ENCODE measurements at places on chromosomes 3 and 15. TPM values are rescaled to one million over a fixed set of nuclear protein-coding genes. Genes with fewer than 3 reads are reported as not detected.

DNA sequence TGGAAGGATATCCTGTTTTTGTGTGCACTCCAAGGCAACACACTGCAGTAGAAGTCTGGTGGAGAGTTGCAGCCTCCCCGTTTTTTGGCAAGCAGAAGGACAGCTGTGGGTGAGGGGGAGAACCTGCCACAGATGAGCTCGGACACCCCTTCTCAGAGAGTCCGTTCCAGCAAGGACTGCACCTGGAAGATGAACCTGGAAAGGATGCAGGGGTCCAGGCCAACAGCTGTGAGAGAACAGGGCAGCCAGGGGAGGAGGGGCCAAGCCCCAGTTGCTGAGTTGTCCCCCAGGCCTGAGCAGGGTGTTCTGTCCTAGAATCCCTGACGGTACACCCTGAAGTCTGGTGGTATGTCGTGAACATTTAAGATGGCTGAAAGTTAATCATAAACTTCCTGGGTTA, 30.2 kb downstream of the ZXDC start:
- H3K36me3 ChIP-seq, result no peaks in the 10 kb centered on the region
- no peak overlapping the region for H3K4me3 ChIP-seq
- no peaks in the 10 kb centered on the region for H3K27me3 ChIP-seq

GRCh38 chr3:127780536-127781400, 41.5 kb downstream of the MGLL start:
- H3K36me3 ChIP-seq, result no peaks in the 10 kb centered on the region
- no peak for DNase-seq
- H3K27me3 ChIP-seq, result peaks cover 4% of the 10 kb centered on the region
- no peak overlapping the region for H3K4me3 ChIP-seq
- H3K27ac ChIP-seq, result no peak overlapping the region

DNA sequence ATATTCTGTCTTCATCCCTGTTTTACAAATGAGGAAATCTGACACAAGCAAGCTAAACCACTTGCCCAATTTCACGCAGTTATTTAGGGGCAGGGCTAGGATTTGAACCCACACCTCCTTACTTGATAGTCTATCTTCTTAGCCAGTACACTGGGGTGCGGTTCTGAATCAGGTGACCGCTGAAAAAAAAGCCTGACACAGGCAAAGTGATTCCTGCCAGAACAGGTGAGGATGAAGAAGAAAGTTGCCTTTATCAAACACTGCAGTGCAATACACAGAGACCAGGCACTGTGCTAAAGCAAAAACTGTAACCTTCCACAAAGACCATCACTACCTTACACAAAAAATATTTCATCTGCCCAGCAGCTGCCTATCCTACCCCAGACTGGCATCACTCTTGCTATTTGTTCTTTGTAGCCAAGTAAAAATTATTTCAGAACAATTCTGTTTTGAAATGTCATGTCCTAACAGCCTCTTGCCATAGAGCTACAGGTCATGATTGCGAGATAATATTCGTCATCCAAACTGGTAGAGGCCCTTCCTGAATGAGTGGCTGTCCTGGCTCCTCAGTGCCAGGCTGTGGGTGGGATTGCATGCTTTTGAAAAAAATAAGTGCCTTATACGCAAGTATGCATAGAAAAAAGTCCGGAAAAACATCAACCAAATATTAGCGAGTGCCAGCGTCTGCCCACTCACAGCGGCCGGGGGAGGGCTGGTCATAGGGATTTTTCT, 142.3 kb upstream of the TPM1 start:
- peaks cover 5% of the 10 kb centered on the region for H3K27me3 ChIP-seq
- H3K36me3 ChIP-seq, result no peaks in the 10 kb centered on the region

- no peaks in the 10 kb centered on the region for H3K36me3 ChIP-seq
- no peak overlapping the region for H3K4me3 ChIP-seq
- H3K27me3 ChIP-seq, result no peaks in the 10 kb centered on the region
- H3K27ac ChIP-seq, result no peak overlapping the region
- DNase-seq, result no peak
These were observed 16.4 kb downstream of the TAFA4 start for GRCh38 chr3:68915973-68916372.

- no peak overlapping the region for H3K4me3 ChIP-seq
- no peaks in the 10 kb centered on the region for H3K36me3 ChIP-seq
- DNase-seq, result no peak
- peaks cover 4% of the 10 kb centered on the region for H3K27me3 ChIP-seq
- H3K4me1 ChIP-seq, result no peaks in the 10 kb centered on the region
- no peak overlapping the region for H3K27ac ChIP-seq
These were observed 25.6 kb downstream of the DUSP7 start for GRCh38 chr3:52030714-52031310.

- no peak overlapping the region for H3K4me3 ChIP-seq
- H3K4me1 ChIP-seq, result no peaks in the 10 kb centered on the region
- no peak overlapping the region for H3K27ac ChIP-seq
- H3K27me3 ChIP-seq, result no peaks in the 10 kb centered on the region
- DNase-seq, result no peak
These were observed 32.6 kb upstream of the NR2C2 start for GRCh38 chr3:14914779-14915117.

- no peak overlapping the region for H3K27ac ChIP-seq
- peak; percentile 49 for DNase-seq
- H3K27me3 ChIP-seq, result peaks cover 10% of the 10 kb centered on the region
These were observed 33.2 kb downstream of the TM4SF4 start for GRCh38 chr3:149507491-149508324.

- H3K4me3 ChIP-seq, result no peak overlapping the region
- H3K36me3 ChIP-seq, result no peaks in the 10 kb centered on the region
- DNase-seq, result no peak
- H3K4me1 ChIP-seq, result no peaks in the 10 kb centered on the region
- H3K27me3 ChIP-seq, result no peaks in the 10 kb centered on the region
These were observed 109.1 kb downstream of the NSUN3 start for GRCh38 chr3:94171954-94172353.

DNA sequence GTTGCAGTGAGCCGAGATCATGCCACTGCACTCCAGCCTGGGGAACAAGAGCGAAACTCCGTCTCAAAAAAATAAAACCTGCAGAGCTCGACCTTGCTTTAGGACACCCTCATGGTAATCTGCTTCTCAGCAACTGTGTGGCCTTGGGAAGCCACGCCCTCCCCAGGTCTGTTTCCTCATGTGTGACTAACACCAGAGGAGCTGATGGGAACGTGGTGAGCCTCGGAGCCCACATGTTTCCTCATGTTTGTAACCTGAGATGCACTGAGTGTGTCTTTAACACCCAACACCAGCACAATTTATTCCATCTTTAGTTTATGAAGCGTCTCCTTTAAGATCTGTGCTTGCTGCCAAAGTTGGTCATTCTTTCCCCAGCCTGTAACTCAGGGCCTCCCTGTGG, 142.8 kb downstream of the OCA2 start:
- H3K4me3 ChIP-seq, result no peak overlapping the region
- peaks cover 9% of the 10 kb centered on the region for H3K27me3 ChIP-seq
- DNase-seq, result no peak
- H3K36me3 ChIP-seq, result no peaks in the 10 kb centered on the region

The ATP2B2 gene
- not detected for polyA plus RNA-seq

The BOC gene
- polyA plus RNA-seq, result not detected

GRCh38 chr3:21847005-21847404, 96.0 kb upstream of the ZNF385D start:
- no peak overlapping the region for H3K4me3 ChIP-seq
- H3K27ac ChIP-seq, result no peak overlapping the region
- H3K36me3 ChIP-seq, result no peaks in the 10 kb centered on the region
- no peak for DNase-seq
- H3K27me3 ChIP-seq, result no peaks in the 10 kb centered on the region

DNA sequence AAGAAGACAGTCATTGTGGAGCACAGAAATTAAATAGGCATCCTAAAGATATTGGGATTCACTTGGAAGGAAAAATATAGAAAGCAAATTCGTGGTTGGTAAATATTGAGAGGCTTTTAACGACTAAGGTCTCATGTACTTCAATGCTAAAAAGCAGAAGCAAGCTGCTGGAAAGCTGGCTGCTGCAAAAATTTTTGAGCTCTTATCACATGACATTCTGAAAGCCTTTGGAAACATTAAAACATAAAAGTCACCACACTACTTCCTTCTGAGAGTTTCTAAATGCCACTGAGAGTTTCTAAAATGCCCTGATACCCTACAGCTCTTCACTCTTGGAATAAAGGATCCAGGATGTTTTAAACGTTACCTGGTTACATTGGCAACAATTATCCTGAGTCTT, 39.0 kb upstream of the CBLB start:
- no peak overlapping the region for H3K27ac ChIP-seq
- DNase-seq, result no peak
- H3K4me1 ChIP-seq, result no peaks in the 10 kb centered on the region
- no peaks in the 10 kb centered on the region for H3K27me3 ChIP-seq
- H3K4me3 ChIP-seq, result no peak overlapping the region

DNA sequence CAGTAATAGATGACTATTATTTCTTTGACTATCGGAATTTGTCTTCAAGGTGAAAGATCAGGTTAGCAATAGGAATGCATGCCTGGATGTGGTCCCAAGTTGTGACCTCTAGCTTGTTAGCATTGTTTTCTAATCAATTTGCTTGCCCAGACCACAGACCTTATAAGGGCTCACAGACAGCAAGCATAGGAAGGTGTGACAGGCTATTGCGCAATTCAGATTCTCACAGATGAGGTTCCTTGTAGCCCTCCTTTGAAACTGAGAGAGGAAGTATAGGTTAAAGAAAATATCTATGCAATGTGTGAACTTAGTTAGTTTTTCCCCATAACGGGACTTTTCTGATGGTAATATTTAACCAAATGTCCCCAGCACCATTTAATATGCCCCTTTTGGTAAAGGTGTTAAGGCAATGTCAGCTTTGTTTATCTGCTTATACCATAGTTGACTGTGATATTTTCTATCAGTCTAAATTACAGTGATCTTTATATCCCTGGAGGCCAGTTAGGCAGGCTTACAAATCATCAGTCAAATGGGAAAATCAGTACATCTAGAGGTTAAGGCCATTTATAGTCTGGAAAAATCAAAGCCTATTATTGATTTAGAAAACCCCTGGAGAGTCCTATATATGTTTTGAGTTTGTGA, 168.1 kb upstream of the MBNL1 start:
- peak; percentile 58 for DNase-seq
- H3K4me1 ChIP-seq, result peaks cover 14% of the 10 kb centered on the region
- no peaks in the 10 kb centered on the region for H3K36me3 ChIP-seq
- H3K27ac ChIP-seq, result no peak overlapping the region

GRCh38 chr15:60392601-60392985, 5.2 kb downstream of the ANXA2 start:
- H3K4me1 ChIP-seq, result peaks cover 79% of the 10 kb centered on the region
- H3K27ac ChIP-seq, result no peak overlapping the region
- H3K4me3 ChIP-seq, result no peak overlapping the region
- no peak for DNase-seq

GRCh38 chr3:32143849-32144757, 37.7 kb downstream of the GPD1L start:
- H3K36me3 ChIP-seq, result peaks cover 13% of the 10 kb centered on the region
- peak; percentile 56 for DNase-seq
- H3K4me1 ChIP-seq, result peaks cover 4% of the 10 kb centered on the region
- H3K4me3 ChIP-seq, result no peak overlapping the region
- no peaks in the 10 kb centered on the region for H3K27me3 ChIP-seq

DNA sequence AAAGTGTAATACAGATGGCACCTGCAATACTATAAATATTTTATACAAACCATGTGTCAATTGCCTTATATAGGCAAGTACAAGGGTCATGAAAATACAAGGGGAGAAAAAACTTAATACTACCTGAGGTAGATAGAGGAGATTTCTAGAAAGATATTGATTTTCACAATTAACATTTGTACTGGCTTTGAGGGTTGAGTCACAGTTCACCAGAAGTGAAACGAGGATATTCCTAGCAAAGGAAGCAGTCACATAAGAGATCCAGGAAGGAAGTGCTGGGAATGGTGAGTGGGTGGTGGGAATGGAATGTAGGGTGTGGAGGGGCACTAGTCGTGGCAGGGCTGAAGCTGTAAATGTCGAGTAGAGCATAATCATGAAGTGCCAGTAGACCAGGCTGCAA, 108.7 kb downstream of the P2RY1 start:
- H3K36me3 ChIP-seq, result no peaks in the 10 kb centered on the region
- peaks cover under 1% of the 10 kb centered on the region for H3K27me3 ChIP-seq
- no peak overlapping the region for H3K27ac ChIP-seq
- H3K4me3 ChIP-seq, result no peak overlapping the region

GRCh38 chr3:56620371-56620770, 62.7 kb downstream of the TASOR start:
- peaks cover 57% of the 10 kb centered on the region for H3K36me3 ChIP-seq
- no peak for DNase-seq
- H3K27me3 ChIP-seq, result no peaks in the 10 kb centered on the region
- peaks cover 25% of the 10 kb centered on the region for H3K4me1 ChIP-seq
- peak overlapping the region; percentile 69 for H3K27ac ChIP-seq

DNA sequence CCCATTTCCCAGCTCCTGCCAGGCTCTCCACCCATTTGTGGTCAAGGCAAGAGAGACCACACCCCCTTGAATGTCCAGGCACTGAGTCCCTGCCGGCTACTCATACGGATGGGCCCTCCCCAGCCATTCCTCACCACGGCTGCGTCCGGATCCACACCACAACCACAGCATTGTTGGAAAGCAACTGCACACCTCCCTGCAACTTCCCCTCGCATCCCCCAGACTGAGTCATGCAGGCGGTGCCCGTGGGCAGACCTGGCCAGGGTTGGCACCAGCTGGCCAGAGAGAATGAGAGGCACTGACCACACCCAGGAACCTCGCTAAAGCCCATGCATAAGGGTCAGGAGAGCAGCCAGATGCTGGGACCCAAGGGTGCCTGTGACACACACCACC, 30.5 kb downstream of the LOXL1 start:
- H3K36me3 ChIP-seq, result no peaks in the 10 kb centered on the region
- no peak overlapping the region for H3K4me3 ChIP-seq
- DNase-seq, result no peak
- H3K4me1 ChIP-seq, result peaks cover 13% of the 10 kb centered on the region

- no peak overlapping the region for H3K4me3 ChIP-seq
- H3K27ac ChIP-seq, result no peak overlapping the region
- DNase-seq, result no peak
- no peaks in the 10 kb centered on the region for H3K36me3 ChIP-seq
- peaks cover 5% of the 10 kb centered on the region for H3K27me3 ChIP-seq
These were observed 472.7 kb downstream of the RAP2B start for GRCh38 chr3:153634683-153635082.

GRCh38 chr15:69385831-69386230, 28.3 kb upstream of the KIF23 start:
- H3K27me3 ChIP-seq, result peaks cover 2% of the 10 kb centered on the region
- no peak for DNase-seq
- H3K4me3 ChIP-seq, result no peak overlapping the region

- no peaks in the 10 kb centered on the region for H3K36me3 ChIP-seq
- no peak overlapping the region for H3K27ac ChIP-seq
- peaks cover 10% of the 10 kb centered on the region for H3K27me3 ChIP-seq
- DNase-seq, result no peak
These were observed 227.7 kb downstream of the TLE3 start for GRCh38 chr15:69869881-69870505.

DNA sequence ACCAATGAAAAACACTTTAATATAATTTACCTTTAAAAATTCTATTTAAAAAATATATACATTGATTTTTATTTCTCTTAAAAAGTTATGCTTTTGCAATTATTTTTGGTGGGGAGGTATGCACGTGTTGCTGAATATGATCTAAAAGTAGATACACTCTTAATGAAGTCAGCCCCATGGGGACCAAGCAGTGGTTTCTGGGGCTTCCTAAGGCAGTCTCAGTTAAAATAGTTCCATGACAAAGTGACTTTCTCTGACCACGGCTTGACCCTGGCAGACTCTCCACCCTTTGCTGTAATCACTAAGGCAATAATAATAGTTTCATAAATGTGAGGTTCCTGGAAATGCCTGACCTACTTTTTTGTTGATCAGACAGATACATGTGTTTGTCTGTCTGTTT, 50.4 kb downstream of the CCR4 start:
- H3K4me1 ChIP-seq, result peaks cover 6% of the 10 kb centered on the region
- peaks cover 52% of the 10 kb centered on the region for H3K36me3 ChIP-seq
- DNase-seq, result no peak

Data from immature natural killer cell (primary cell).